ENCODE measurements at places on chromosomes 12 and 14.

DNA sequence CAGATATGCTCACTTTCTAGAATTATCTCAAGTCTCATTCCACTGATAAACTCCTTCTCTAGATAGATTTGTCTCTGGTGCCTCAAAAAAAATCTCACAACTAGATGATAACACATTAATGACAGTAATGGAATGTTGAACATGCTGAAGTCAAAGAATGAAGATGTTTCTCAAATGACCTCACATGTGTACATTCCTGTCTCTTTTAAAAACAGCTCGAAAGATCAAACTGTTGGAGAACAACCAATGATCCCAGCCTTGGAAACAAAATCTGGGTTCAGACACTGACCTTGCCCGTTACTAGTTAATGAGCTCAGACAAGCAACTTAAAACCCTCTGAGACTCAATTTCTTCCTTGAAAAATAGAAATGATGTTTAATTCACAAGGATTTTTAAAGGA, 44.7 kb upstream of the KCNJ8 start:
- no peak for DNase-seq

- no peak for DNase-seq
Observed at GRCh38 chr12:53192531-53193021, 11.9 kb upstream of the CSAD start.

DNA sequence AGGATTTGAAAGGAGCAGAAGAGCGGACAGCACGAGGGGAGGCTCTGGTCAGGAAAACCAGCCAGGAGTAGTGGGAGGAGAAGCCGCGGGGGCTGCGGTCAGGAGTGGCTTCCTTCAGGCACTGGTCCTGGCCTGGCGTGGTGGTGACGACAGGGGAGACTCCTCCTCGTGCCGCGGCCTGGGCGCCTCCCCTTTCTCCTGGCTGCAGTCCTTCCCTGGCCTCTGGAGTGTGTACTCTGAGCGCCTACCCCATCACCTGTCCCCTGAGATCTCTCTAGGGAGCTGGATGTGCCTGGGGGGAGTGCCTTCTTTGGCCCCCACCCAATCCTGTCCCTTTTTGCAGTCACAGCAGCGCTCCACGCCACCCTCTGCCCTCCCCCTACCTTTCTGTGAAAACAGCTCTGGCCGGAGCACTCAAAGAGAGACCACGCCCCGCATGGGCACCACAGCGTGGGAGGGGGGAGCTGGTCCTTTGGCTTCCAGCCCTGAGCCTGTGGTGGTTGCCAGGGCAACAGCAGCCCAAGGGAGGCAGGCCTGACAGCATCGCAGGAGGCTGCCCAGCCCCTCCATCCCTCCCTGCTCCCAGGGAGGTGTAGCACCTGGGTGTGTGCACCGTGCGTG, 125.9 kb downstream of the CALM1 start:
- no peak for DNase-seq

DNA sequence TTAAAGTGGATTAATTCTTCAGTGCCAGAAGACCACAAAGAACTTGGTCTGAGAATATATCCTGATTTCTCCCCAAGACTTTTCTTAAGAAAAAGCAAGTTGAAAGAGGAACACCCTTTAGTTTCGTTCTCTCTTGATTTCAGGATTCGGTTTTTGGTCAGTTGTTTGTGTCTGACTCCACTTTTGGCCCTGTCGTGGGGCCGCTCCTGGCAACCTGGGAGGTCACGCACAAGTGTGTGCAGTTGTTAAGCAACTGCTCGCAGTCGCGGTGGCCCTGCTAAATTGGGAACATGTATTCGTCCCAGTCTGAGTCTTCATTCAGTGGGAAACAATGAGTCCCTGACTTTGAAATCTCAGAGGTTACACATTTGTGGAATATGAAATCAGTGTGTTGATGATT, 68.7 kb downstream of the RGS6 start:
- DNase-seq, result no peak

GRCh38 chr12:67885375-67886169, 103.7 kb upstream of the IFNG-AS1 start:
- DNase-seq, result no peak

DNA sequence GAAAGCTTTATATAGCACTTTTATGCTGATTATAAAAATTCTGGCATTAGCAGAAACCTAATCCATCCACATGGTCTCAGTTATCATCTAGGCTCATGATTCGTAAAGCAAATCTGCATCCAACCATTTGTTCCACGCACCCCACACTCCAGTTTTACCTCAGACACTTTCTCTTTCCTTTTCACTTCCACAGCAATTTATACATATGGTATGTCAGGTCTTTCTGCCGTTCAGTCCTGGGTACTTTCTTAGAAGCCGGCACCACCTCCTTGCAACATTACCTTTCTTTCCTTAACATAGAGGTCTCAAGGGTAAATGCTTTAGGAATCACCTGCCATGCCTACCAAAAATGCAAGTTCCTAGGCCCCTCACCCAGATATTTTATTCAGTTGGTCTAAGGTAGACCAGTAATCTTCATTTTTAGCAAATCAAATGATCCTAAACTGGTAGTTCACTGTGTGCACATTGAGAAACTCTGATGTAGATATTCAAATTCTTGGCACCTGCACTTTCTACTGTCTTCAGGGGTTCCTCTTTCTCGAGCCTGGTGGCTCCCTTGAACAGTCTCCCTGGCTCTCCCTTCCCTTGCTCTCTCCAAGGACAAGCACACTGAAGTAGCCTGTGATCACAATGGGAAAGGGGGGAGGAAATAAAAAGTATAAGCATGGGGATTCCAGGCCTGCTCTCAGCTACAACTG, 2.8 kb upstream of the KRAS start:
- DNase-seq, result no peak

DNA sequence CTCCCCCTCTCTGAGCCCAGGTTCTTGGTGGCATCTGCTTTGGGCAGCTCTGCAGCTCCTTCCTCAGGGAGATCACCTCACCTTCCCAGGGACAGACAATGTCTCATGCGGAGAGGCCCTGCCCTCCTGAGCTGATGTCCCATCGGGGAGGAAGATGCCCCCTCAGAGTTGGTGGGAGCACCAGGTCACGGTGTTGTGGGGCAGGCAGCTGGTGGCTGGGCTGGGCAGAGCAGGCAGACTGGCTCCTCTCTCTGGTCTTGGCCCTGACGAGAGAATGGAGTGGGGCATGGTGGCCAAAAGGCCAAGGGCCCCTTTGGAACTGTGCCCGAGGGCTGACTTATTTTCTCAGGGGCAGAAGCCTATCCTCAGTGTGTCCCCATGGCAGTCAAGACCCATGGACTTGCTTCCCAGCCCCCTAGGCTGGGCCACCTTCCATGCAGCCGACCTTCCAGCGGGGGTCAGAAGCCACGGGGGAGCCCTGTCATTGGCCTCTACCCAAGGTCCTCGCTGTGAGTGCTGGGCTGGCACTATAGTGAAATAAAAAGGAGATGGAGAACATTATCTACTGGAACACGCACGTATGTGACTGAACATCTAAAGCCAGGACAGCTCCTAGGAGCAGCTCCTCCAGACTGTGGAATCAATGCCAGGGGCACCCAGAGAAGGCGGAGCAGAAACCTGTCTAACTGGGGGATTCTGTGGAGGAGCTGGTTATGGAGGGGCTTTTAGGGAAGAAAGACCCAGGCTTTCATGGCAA, 21.9 kb downstream of the PPP2R5C start:
- DNase-seq, result no peak

- DNase-seq, result no peak
Observed at GRCh38 chr12:112904571-112904970, 2.2 kb upstream of the OAS1 start.

- peak; percentile 10 for DNase-seq
Observed at GRCh38 chr12:48815126-48816110, 2.9 kb upstream of the CACNB3 start.

- no peak for DNase-seq
Observed at GRCh38 chr12:46388427-46389021, 16.0 kb upstream of the SLC38A2 start.

GRCh38 chr14:93737634-93738033, 50.7 kb downstream of the PRIMA1 start:
- no peak for DNase-seq

DNA sequence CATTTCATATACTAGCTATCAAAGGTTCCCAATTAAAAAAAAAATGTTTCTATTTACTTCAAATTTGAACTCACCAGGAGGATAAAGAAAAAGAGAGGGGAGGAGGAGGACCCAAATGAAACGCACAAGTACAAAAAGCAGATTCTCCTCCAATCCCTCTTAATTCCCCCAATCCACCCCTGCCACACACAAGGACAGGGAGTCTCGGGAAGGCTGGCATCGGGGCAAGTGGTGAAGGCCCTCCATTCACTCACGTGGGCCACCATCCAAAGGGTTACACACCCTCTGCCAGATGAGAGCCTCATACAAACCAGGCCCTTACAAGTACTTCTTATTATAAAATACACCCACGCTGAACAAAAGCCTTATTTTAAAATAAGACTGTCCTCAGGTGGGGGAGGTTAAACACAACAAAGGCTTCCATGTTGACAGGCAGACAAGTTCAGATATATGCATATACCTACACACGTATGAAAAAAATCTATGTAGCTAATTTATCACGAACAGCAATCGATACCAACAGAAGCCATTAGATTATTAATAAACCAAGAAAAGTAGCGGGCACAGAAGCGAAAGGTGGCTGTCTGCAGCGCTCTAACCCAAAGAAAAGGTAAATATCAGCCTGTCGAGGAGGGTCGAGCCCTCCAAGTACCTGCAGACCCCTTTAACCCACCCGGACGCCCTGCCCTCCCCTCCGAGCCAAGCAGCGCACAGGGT, 1.5 kb downstream of the ATP2B1 start:
- no peak for DNase-seq

DNA sequence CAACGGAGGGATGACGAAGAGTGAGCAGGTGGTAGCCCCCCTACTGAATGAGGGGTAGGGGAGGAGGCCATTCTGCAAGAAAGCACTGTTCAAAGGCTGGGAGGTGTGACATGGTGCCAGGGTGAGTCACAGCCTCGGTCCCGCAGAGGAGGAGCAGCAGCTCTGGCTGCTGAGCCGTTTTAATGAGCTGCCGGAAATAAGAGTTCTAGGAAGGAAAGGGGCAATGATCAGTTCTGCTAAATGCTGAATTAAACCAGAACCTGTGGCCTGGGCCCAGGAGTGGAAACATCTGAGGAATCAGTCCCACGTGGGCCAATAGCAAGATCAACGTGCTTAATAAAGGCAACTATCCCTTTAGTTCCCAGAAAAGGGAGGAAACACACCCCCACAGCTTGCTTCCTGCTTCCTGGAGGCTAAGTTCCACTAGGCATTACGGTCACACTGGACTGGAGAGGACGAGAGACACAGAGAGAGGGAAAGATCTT, 3.6 kb downstream of the ABCD4 start:
- DNase-seq, result no peak

GRCh38 chr12:99670635-99671034, 23.1 kb downstream of the GARIN6 start:
- DNase-seq, result no peak

GRCh38 chr14:35248476-35248788, 43.8 kb upstream of the PSMA6 start:
- no peak for DNase-seq

- DNase-seq, result no peak
Observed at GRCh38 chr12:6925239-6925539, 2.6 kb upstream of the ATN1 start.

GRCh38 chr12:86139671-86140070, 116.5 kb downstream of the MGAT4C start:
- DNase-seq, result no peak

DNA sequence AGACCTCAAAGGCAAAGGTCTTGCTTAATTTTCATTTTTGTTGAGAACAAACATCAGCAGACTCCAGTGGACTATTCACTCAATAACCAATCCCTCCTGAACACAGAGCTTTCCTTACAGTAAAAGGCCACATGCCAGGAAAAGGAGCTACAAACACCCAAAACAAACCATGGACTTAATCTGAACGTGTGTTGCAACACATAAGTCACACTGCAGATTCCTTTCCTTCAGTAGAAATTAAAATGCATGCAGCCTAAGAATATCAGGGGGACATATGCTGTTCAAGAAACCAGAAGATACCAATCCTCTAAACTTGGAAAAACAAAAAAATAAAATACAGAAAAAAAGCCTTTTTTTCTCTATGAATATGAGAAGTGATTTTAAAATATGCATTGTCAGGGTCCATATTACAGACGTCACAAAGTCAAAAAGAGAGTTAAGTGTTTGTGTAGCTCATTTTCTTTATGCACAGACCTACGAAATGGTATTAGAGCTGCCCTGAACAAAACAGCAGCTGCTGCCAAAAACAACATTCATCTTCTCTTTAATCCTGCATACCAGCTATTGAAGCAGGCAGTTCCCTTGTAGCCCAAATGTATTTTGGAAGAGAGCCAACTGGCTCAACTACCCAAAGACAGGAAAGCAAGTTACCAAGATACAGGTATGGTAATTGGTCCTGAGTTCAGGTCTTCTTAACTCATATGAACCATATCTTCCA, 26.2 kb downstream of the KITLG start:
- no peak for DNase-seq

GRCh38 chr12:52354200-52354599, 13.1 kb downstream of the KRT85 start:
- no peak for DNase-seq

- no peak for DNase-seq
Observed at GRCh38 chr14:64703395-64704142, 655 bp upstream of the PLEKHG3 start.

- DNase-seq, result no peak
Observed at GRCh38 chr12:107458163-107458562, 227.4 kb upstream of the PWP1 start.

- DNase-seq, result no peak
Observed at GRCh38 chr12:26014085-26014484, 55.6 kb downstream of the RASSF8 start.

DNA sequence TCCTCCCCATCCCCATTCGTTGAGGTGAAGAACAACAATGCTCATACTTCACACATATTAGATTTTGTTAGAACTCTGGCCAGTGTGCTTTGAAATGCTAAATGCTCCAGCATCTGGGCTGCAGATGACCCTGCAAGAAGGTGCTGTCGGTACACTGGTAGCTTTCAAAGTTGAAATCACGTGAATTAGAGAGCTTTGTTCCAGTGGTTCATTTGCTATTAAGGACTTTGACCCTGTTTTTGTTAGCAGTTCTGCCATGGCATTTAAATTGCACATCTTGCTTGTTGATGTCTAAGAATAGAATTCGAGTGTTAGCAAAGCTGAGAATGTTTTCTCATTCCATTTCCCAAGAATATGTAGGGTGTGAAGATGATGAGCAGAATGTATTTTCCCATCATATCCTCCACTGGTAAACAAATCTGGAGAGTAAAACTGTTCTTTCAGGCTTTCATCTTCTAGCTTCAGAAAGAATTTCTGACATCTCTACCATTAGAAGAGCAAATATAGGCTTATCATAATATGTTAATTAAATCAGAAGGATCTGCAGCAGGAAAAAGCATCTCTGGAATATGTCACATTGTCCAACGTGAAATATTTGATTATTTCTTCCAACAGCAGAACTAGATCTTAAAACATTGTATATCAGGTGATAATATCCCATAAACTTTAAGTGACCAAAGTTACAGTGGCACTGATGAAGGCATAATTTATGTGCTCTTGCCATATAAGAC, 98.8 kb upstream of the PDE3A start:
- DNase-seq, result no peak
